ENCODE measurements at places on chromosomes 7 and 10.

GRCh38 chr7:121164247-121164646 is 164.6 kb upstream of the WNT16 start:
- DNase-seq, result no peak

- DNase-seq, result no peak
Observed at GRCh38 chr7:81616951-81617350, 152.9 kb downstream of the HGF start.

- no peak for DNase-seq
Observed at GRCh38 chr7:116886543-116887156, 24.3 kb downstream of the CAPZA2 start.

GRCh38 chr10:116194061-116194460 is 78.9 kb downstream of the GFRA1 start:
- DNase-seq, result no peak

DNA sequence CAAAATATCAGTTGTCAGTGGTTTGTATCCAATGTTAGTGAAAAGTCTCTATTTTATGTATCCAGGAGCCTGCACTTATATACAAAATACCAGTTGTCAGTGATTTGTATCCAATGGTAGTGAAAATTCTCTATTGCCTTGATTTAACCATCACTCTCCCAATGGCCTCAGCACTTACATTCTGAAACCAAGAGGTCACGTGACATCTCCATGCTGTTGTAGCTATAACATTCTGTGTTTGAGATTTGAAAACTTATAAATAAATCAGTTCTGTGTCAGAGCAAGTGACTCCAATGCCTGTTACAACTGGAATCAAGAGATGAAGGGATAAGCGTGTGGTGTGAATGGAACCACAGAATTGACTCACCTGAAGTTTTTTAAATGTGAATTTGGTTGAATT is 30.6 kb upstream of the GATA3 start:
- DNase-seq, result no peak

- no peak for DNase-seq
Observed at GRCh38 chr10:110833234-110833940, 38.3 kb upstream of the PDCD4 start.

DNA sequence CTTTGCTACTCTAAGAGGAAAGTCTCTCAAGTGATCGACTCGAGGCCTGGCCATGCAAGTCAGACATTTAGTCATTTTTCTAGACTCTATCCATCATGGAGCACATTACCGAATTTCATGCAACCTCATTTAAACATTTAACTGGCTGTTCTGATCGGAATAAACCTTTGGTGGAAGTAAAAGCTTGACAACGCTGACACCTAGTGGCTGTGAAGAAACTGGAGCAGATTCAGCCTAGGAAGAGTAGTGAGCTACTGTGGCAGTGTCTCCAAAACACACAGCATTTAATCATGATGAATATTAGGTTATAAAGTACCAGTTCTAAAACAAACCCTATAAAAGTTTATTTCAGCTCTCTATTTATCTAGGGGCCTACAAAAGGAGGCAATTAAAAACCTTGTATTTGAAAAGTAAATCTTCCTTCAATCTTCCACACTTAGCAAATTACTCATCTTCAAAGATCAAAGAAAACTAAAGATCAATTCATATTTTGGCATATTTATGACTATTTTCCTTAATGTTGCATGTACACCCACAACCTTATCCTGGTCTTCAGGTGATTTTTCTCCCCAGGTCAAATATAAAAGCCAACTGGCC is 175.0 kb downstream of the CTNNA3 start:
- DNase-seq, result peak; percentile 4

DNA sequence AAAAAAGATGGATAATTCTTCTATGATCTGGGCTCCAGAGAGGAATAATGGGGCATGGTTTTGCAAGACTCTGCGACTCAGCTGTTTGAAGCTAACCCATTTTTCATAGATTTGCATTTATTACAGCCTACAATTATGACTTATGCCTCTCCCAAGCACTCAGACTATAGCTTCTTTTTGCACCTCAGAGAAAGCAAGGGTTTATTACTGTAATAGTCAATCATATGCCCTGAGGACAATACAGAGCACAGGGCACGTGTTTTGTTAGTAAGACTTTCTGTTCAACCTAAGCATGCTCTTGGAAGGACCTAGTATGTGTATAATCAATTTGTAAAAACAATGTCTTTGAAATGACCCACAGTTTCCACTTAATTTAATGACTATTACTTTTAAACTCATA is 221.2 kb downstream of the PARD3 start:
- no peak for DNase-seq

DNA sequence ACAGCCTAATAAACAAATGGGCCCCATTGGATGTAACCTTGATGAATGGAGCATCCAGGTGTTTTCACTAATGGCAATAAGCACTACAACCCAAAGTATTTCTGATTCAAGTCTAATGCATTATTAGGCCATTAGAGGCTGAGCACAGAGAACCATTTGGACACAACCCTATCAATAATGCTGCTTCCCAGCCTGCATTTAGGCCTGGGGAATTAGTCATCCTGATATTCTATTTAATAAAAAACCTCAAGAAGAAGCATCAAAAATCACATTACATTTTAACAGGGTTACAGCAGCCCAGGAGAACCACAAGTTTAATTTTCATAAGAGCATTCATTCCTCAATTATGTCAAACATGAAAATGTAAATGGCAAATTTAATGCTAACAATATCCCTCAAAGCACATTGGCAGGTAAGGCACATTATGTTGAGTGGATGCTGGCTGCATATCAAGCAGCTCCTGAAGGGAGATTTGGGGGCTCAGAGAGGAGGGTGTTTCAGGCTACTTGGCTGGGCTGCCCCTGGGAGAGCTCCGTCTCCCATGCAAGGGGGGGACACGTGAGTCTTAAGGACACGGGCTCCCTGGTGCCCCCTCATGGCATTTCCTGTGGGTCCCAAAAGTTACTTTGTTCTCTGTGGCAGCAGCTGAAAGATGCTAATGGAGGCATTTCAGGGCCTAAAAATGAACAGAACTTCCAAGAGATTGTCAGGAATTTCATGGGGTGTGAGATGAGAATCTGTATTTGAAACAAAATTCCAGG is 143.4 kb downstream of the HERPUD2 start:
- DNase-seq, result no peak

- DNase-seq, result peak; percentile 3
Observed at GRCh38 chr7:93715234-93715633, 140.7 kb upstream of the CALCR start.

DNA sequence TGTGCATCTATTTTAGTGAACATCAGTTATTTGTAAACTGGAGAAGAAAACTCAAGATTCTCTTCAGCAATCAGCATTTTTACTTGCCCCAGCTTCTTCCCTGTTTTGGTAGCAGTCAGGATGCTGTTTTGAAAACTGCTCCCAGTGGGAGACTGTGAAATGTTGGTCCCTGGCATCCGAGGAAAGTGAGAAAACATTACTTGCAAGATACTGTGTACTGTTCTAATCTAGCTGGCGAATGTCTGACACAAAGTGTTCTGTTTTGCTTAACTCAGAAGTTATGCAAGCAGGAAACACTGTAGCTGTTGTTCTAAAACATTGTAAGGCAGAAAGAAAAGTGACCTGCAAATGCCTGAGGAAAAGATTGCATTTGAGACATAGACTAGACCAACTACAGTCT is 171.8 kb upstream of the POM121L12 start:
- no peak for DNase-seq

DNA sequence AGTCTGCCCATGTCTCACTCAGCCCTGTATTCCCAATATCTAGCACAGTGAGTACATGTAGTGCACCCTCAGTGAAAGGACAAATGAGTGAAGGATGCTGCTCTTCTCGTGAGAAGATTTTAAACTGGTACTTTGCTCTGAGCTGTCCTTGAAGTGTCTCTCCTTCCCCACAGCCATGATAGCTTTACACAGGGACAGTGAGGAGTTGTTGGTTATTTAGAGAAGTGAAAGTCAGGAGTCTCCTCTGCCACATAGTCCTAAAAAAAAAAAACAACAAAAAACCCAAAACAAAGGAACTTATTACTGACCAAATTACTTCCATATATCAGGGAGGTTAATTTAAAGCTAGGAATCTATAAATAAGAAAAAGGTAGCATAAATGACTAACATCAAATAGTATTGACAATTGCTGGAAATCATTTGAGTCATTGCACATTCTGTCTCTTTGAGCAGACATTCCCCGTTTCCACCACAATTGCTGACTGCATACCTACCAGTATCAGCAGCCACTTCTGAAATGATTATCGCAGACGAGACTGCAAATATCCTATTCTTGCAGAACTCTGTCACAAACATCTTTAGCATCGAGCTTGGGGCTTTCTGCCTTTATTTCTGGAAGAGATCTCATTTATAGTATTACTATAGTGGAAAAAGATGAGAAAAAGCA is 202.1 kb downstream of the PTEN start:
- DNase-seq, result no peak

DNA sequence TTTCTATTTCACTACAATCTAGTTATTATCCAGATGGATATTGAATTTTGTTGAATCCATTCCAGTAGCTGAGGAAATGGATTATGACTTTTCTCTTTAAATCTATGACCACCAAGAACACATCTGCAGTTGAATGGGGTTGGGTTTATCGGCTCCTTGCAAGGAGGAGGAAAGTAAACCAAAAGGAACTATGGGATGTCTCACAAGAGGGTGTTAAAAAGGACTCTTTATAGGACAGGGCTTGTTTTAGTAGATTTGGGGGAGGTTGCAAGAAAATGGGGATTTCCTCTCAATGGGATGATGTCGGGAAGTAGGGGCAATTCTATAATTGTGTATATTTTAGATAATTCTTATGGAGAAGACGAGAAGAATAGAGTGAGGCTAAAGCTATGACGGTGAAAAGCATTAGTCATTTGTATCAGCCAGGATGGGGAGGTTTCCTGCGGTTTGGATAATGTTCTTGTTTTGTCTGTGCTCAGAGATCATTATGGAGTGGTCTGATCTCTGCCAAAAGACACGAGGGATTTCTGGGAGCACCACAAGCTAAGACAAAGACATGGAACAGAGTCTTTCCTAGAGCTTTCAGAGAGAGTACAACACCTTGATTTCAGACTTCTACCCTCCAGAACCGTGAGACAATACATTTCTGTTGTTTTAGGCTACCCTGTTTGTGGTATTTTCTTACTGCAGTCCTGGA is 5.3 kb upstream of the LRRC61 start:
- DNase-seq, result no peak

DNA sequence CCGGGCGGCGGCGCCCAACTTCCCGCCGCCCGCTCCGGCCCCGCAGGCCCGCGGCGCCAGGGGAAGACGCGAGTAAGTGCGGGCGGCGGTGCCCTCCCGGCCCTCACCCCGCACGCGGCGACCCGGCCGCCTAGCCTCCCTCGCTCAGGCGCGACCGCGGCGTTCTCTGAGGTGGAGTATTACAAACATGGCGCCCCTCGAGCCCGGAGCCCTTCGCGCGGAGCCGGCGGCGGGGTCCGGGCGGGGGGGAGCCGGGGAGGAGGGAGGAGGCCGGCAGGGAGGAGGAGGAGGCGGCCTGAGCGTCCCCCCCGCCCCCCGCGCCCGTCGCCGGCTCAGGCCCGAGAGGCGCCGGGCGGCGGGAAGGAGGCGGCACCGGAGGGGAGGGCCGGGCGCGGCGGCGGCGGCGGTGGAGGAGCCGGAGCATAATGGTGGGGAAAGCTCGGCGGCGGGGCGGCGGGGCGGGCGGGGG is at the start of gene ZMYND11:
Gene ZMYND11, plus strand, starts transcription at position 324 of the 469 bp plus-strand sequence. CDS start 44,558 bp downstream, outside the sequence.
- peak; percentile 65 for DNase-seq

DNA sequence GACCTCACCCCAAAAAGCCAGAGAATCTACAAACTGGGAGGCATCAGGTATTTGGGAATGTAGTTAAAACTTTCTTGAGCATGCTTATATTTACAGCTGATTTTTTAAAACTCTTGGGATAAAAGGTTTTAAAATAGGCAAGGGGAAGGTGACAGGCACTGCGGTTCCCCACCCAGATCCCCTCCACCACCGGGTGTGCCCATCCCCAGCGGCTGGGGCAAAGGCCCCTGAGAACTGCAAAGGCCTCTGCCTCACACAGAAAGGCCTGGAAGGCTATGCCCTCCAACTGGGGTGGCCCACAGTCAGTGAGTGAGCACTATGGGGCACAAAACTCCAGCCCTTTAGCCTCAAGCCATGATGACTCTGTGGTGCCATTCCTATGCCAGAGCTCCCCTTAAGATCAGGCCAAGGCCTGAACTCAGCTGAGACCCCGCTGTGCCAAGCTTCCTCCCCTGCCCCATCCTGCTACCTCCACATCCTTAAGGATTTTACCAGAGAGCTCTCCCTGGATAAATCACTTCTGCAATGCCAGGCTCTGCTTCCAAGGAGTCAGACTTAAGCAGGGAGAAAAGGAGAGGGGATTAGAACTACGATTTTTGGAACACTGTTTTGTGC is 299.1 kb downstream of the GRID1 start:
- DNase-seq, result no peak

- no peak for DNase-seq
Observed at GRCh38 chr10:114823077-114823463, 1.5 kb downstream of the FHIP2A start.

- DNase-seq, result no peak
Observed at GRCh38 chr7:34133356-34133982, 228.1 kb downstream of the BMPER start.

DNA sequence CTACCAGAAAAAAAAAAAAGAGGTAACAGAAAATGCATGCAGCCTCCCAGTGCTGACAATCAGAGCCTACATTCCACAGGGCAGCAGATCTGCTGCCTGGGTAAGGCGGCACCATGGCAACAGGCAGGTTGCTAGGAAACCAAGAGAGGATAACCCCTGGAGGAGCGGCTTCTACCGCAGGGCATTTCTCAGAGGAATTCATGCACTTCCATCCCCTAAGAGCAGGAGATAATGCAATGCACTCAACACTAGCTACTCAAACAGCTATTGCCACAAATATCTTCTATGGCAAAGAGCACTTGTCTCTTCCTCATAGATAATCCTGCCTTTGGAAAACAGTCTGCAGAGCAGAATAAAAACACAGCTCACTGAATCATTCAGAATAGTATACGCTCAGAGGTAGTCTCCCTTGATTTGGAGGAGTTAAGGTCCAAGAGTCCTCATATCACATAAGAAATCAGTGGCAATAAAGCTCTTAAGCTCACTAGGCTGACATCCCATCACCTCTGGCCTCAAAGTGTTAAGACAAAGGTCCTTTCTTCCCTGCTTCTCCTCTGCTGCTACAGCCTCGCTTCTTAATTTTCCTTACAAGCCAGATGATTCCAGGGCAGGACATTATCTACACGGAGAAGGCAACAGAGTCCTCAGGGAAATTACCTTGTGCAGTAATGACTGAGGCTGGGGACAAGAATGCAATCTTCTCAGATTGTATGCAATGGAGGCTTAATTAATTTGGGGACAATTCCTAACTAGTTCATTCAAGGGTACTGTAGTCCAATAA is 10.7 kb downstream of the PSAP start:
- no peak for DNase-seq

GRCh38 chr7:30678805-30679204 is 3.5 kb downstream of the CRHR2 start:
- no peak for DNase-seq
